ENCODE measurements at places on chromosomes 7 and 10.

DNA sequence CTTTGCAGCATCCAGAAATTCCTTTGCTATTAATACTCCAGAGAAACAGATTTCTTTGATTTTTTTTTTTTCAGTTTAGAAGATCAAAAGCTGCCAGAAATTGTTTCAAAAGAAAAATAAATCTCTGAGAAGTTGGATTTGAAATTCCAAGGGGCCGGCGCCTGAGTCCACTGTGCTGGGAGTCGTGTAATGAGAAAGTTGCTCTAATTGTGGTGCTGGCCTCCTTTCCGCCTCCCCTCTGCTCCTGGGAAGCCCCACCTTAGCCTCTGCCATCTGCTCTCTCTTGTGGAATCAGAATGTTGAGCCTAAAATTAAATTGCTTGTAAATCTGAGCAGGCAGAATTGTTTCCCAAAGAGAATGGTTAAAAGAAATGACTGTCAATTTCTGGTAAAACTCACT is 93.3 kb downstream of the EMX2 start:
- no peak overlapping the region for H3K27ac ChIP-seq
- no peaks in the 10 kb centered on the region for H3K4me1 ChIP-seq
- no peak overlapping the region for H3K4me3 ChIP-seq
- H3K36me3 ChIP-seq = no peaks in the 10 kb centered on the region

DNA sequence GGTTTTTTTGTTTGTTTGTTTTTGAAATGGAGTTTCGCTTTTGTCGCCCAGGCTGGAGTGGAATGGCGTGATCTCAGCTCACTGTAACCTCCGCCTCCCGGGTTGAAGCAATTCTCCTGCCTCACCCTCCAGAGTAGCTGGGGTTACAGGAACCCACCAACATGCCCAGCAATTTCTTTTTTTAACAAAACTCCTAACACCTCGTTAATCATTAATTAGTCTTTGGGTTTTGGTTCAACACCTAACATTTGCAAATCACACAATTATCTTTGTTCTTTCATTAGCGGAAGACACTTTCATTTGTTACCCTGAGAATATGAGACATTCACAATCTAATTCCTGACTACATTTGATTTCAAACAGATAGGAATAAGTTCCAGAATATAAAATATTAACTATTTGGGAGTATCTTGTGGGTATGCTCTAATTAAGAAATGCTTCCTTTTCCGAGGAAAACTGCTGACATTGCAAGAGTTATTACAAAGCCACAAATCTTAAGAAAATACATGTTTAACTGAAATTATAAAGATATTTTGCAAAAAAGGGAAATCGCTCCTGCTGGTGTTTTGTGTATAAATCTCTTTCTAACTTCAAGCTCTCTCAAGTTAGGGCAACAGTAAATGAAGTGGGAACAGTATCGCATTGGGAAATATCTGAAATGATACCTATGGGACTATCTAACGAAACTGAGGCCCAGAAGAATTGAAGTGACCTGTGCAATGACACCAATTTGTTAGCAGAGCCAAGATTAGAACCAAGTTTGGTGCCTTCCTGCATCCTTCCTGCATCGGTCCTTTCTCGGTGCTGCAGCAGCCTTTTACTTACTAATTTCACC is 1.2 kb upstream of the LSM8 start:
- H3K36me3 ChIP-seq = peaks cover 3% of the 10 kb centered on the region
- peaks cover 39% of the 10 kb centered on the region for H3K4me1 ChIP-seq
- H3K27ac ChIP-seq = peak overlapping the region; percentile 99
- H3K4me3 ChIP-seq = peak overlapping the region; percentile 87
- no peaks in the 10 kb centered on the region for H3K27me3 ChIP-seq

GRCh38 chr7:37408291-37409228 is 40.1 kb downstream of the ELMO1 start:
- H3K27ac ChIP-seq = no peak overlapping the region
- no peaks in the 10 kb centered on the region for H3K27me3 ChIP-seq
- H3K4me1 ChIP-seq = peaks cover 1% of the 10 kb centered on the region
- H3K4me3 ChIP-seq = no peak overlapping the region
- no peak for DNase-seq
- H3K36me3 ChIP-seq = no peaks in the 10 kb centered on the region

DNA sequence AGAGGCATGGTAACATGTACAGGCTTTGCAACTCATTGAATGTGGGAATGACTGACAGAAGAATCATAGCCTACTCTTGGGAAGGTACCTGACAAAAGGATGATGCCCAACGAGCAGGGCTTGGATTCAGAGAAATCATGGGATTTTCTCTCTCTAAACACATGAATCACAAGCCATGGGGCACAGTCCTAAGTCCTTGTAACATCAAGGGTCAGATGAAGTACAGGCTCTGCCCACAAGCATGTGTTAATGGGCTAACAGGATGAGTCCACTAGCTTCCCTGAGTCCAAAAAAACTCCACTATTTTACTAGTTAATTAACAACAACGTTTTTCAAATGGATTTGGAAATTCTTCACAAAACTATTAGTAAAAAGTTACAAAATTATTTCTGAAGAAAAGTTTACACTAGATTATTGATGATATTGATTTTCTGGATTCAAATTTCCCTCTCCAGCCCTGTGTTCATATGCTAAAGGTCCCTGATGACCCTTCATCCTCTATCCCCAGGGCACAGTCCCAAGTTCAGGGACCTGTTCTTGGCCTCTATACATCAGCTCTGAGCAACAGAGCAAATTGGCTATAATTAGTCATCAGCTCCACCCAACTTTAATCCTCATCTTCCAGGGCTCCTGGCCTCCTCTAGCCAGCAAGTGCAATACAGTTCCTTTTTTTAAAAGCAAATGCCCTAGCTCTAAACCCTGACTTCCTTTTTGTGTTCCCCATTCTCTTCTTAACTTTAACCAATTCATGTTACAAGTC is 99.8 kb downstream of the GSAP start:
- H3K4me3 ChIP-seq = no peak overlapping the region
- no peak for DNase-seq
- H3K27ac ChIP-seq = no peak overlapping the region
- H3K4me1 ChIP-seq = peaks cover 6% of the 10 kb centered on the region

DNA sequence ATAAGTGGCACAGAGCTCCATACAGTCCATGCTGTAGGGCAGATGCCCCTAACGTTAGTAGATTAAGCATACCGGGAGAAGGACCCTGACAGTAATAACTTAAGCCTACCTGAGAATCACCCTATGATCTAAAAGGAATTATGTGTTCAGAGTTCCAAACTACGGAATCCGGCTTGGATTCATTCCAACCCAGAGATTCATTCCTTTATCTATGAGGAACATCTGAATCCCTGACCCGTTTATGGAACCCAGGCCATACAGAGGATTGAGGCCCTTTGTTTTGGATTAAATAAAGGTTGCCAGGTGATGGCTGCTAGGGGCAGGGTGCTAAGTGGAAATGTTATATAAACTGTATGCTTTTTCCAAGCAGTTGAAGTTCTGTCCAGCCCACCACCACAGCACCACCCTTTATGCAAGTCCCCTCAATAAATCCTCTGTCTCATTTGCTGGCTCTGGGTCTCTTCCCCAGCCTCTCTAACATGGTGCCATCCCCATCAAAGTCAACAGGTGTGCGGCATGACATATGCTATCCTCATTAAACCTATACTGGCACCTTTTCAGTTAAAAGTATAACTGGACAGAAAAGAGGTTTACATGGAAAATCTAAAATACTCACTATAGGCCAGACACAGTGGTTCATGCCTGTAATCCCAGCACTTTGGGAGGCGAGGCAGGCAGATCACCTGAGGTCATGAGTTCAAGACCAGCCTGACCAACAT is 9.1 kb upstream of the ANAPC16 start:
- H3K4me3 ChIP-seq = no peak overlapping the region
- H3K27ac ChIP-seq = no peak overlapping the region
- no peaks in the 10 kb centered on the region for H3K4me1 ChIP-seq

DNA sequence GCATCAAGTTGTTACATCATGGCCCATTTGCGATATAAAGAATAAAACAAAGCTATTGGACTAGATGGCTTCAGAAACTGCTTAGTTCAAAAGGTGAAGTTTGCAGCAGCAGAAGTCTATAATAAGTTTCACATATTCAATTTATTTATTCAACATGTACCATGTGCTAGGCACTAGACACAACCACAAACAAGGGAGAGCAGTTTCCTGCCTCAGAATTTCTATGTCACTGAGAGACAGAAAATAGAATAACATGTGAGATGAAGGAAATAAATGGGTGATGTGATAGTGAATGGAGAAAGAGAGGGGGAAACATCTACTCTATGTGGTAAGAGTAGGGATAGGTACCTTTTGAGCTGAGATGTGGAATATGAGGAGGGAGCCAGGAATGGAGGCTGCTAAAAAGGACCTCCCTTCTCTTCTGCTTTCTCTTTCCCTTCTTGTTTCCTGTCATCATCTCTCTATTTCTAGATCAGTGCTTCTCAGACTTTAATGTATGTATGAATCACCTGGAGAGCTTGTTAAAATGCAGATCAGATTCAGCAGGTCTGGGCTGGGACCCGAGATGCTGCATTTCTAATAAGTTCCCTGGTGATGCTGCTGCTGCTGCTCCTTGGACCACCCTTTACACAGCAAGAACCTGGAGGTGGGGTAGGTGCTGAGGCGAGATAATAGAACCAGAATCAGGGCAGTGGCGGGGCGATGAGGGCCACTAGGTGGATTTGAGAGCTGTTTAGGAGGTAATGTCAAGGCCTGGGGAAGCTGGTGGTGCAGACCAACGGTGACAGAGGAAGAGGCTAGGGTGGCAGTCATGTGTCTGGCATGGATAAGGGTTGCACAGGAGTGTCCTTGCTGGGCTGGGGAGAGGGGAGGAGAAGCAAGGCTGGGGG is 13.7 kb upstream of the INMT start:
- no peaks in the 10 kb centered on the region for H3K36me3 ChIP-seq
- no peak for DNase-seq
- H3K4me1 ChIP-seq = no peaks in the 10 kb centered on the region
- no peak overlapping the region for H3K27ac ChIP-seq
- H3K27me3 ChIP-seq = peaks cover 30% of the 10 kb centered on the region
- no peak overlapping the region for H3K4me3 ChIP-seq

GRCh38 chr10:22609719-22610465 is 104.5 kb downstream of the PIP4K2A start:
- DNase-seq = no peak
- H3K27ac ChIP-seq = no peak overlapping the region
- no peak overlapping the region for H3K4me3 ChIP-seq

DNA sequence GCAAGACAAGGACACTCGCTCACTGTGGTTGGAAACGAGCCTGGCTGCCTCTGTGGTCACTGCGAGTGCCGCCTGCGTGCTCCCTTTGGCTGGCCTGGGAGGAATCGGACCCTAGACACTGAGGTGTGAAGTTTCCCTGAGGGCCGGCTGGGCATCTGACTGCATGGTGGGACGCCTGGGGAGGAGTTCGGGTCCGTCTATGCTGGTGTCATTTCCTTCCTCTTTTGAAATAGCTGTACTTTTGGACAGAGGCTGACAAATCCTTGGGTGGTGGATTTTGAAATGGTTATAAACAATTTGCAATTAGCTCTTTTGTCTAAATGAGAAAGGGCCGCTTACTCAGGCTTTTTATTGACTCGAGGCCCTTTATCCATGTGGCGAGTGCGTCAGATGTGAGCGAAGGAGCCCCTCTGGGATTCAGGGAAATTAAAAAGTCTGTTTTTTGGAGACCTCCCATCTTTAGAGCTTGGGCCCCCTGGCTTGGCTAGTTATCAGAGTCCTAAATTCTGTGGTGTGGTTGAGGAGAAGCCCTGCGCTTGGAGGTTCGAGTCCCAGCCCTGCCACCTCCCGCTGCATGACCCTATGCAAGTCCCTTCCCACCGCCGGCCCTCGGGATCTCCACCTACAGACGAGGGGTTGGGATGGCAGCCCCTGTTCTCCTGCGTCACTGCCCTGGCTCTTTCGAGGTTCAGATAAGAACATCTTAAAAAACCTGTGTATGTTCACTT is 147.1 kb downstream of the RGS10 start:
- no peaks in the 10 kb centered on the region for H3K27me3 ChIP-seq
- no peak for DNase-seq
- H3K36me3 ChIP-seq = peaks cover 2% of the 10 kb centered on the region
- no peak overlapping the region for H3K4me3 ChIP-seq
- no peak overlapping the region for H3K27ac ChIP-seq
- H3K4me1 ChIP-seq = peaks cover 20% of the 10 kb centered on the region

- no peak overlapping the region for H3K27ac ChIP-seq
- H3K4me1 ChIP-seq = peaks cover 3% of the 10 kb centered on the region
- no peak for DNase-seq
These were observed 360.9 kb downstream of the NEBL start for GRCh38 chr10:20535897-20536881.

- H3K36me3 ChIP-seq = no peaks in the 10 kb centered on the region
- H3K27me3 ChIP-seq = no peaks in the 10 kb centered on the region
- H3K27ac ChIP-seq = no peak overlapping the region
- H3K4me3 ChIP-seq = no peak overlapping the region
- no peaks in the 10 kb centered on the region for H3K4me1 ChIP-seq
These were observed 268.9 kb upstream of the KLF6 start for GRCh38 chr10:4053940-4054339.

DNA sequence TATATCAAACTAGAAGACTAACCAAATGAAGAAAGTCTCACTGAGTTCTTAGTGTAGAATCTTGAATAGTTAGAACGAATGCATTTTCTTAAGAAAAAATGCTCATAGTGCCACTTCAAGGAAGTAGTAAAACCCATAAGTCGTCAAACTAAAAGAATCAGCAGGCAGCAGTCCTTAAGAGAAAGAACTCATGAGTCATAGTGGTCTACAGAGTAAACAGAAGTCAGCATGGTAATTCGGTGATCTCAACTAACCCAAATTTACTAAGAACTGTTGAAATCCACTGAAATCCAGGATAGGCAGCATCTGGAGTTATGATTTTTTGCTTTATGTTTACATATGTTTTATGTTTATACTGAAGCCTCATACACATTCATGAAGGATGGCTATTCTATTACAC is 256.2 kb downstream of the LHFPL3 start:
- no peaks in the 10 kb centered on the region for H3K4me1 ChIP-seq
- no peak for DNase-seq
- H3K36me3 ChIP-seq = no peaks in the 10 kb centered on the region
- H3K27me3 ChIP-seq = no peaks in the 10 kb centered on the region
- no peak overlapping the region for H3K27ac ChIP-seq
- H3K4me3 ChIP-seq = no peak overlapping the region

DNA sequence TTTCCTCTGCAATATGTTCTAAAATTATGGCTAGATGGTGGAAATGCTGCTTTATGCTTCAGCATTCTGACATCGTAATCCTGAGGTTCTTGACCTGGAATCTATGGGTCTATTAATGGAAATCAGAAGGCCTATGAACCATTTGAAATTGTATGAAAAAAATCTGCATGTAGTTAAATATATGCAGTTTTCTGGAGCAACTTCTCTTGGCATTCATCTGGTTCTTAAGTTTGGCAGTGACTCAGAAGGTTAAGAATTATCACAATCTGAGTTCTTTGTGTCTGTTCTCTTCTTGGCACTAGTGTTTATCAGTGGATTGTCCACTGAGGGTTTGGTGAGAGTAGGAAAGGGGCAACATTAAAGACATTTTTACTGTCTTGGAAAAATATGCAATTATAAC is 71.1 kb upstream of the FZD1 start:
- peaks cover 11% of the 10 kb centered on the region for H3K4me1 ChIP-seq
- no peaks in the 10 kb centered on the region for H3K36me3 ChIP-seq
- no peaks in the 10 kb centered on the region for H3K27me3 ChIP-seq
- DNase-seq = no peak

GRCh38 chr7:107233174-107233573 is 64.4 kb downstream of the HBP1 start:
- no peaks in the 10 kb centered on the region for H3K27me3 ChIP-seq
- H3K4me3 ChIP-seq = no peak overlapping the region
- H3K36me3 ChIP-seq = peaks cover 12% of the 10 kb centered on the region
- no peak for DNase-seq

GRCh38 chr7:44142028-44142427 is 896 bp upstream of the MYL7 start:
- DNase-seq = no peak
- H3K27me3 ChIP-seq = peaks cover 31% of the 10 kb centered on the region
- no peak overlapping the region for H3K4me3 ChIP-seq
- H3K36me3 ChIP-seq = no peaks in the 10 kb centered on the region
